ENCODE measurements at places on chromosomes 4 and X.
A peak's percentile ranks its signal among the peaks of the same experiment; 100 is the strongest.

DNA sequence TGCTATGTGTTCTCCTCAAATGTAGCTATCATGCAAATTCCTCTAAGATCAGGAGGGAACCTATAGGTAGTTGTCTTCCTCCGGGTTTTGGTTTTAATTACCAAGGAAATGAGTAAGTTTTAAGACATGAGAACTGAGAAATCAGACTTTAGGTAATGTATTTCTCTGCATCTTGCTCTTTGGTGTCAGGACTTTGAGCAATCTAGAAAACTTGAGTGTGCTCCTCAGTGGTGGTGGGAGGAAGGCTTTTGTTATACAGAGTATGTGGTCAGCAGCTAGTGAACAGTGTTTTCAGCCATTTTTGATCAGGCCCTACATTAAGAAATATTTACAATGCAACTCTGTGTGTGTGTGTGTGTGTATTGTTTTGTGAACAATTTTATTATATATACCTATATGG lies 224.1 kb downstream of the KLHL13 start:
- DNase-seq, result no peak

- DNase-seq, result peak; percentile 44
Observed at GRCh38 chrX:12771445-12772069, 19.7 kb upstream of the PRPS2 start.

- DNase-seq, result no peak
Observed at GRCh38 chr4:148021686-148022085, 289.8 kb downstream of the ARHGAP10 start.

DNA sequence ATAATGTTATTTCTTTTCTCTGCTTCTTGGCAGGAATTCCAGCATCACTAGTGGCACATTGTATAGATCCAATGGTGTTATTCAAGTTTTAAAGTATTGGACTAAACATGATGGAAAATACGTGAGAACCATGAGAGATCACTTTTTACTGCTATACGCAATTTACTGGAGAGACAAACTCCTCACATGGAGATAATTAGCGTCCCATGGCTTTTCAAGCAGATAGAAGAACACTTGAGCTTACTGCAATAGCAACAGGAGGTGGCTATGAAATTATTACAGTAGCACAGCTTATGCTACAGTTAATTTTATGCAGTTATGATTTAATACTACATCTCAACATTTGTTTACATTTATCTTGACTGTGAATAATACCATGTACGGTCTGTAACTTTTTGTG lies 11.9 kb upstream of the TMEM185A start:
- no peak for DNase-seq

DNA sequence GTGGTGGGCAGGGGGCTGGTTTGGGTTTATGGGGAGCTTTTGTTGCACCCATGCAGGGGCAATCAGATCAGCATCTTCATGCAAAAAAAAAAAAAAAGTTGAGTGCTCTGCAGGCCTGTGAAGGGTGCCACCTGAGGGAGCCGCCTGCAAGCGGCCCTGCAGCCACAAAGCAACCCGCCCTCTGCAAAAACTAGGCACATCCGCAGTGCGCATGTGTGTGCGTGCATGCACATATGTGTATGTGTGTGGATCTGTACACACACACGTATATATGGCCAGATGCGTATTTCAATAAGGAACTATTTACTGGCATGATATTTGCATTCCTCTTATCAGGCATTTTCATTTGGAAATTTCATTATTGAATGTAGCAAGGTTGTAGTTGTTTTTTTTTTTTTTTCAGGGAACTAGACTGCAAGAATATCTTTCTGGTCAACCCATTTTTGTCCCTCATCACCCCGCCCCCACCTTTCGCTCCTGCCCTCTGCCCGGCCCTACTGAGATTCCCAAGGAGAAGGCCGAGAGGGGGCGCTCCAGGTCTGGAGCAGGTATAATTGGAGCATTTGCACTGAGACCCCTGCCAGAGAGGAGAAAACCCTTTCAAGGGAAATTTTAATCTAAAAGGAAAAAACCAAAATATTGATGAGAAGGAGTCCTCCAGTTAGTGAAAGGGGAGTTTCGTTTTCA lies 18.1 kb downstream of the CCNQ start:
- DNase-seq, result no peak

GRCh38 chrX:132776486-132777210 lies 181.8 kb downstream of the HS6ST2 start:
- no peak for DNase-seq

DNA sequence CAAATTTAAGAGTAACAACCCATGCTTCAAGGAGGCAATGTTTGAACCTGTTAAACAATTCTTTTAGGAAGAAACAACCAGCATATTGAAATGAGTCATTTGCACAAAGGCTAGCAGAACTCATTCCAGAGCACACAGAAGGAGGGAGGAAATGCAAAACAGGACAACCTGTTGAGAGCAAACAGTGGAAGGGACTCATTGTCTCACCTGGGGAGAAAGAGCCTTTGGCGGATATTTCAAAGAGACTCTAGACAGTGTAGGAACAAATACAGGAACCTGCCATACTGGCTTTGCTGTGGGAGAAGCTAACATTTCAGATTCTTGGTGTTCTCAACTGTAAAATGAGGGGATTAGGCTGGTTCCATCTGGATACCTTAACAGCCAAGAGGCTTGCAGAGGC lies 14.8 kb upstream of the RASGEF1B start:
- no peak for DNase-seq

DNA sequence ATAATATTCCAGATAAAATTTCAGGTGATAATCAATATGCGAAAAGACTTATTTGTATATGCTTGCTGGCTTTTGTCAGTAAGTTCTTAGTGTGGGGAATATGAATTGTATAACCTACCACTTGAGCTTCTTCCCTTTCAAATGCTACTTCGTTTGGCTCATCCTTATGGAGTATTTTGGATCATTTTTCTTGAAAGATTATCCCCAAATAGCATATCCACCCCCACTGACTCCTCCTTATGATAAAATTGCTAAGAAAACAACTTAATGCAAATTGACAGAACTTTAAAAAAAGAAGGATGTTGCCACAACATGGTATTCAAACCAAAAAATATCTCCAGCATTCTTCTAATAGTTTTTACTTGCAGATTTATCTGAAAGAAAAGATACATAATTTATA lies 393.3 kb downstream of the PPP3CA start:
- no peak for DNase-seq

GRCh38 chrX:29662759-29663503 lies 552.4 kb upstream of the MAGEB2 start:
- DNase-seq, result peak; percentile 34

Data from GM03348 (cell line).